Fibroblast of lung (primary cell): ENCODE measurements at places on chromosomes 12 and 14. TPM values are rescaled to one million over a fixed set of nuclear protein-coding genes. Genes with fewer than 3 reads are reported as not detected.

The FOXG1 gene
- total RNA-seq: not detected in 2 replicates

The NANOG gene
- total RNA-seq: not detected in 2 replicates

The LRFN5 gene
- 2.8 and 3.6 TPM in 2 replicates for total RNA-seq

The PRICKLE1 gene
- 4.1 and 9.6 TPM in 2 replicates for total RNA-seq

The IL22 gene
- total RNA-seq: not detected in 2 replicates

The OR4N5 gene
- not detected in 2 replicates for total RNA-seq

The SPATS2 gene
- total RNA-seq: 14.1 and 22.1 TPM in 2 replicates

The GPR135 gene
- 1.8 and 3.0 TPM in 2 replicates for total RNA-seq

The TDRD9 gene
- 0.50 and 1.0 TPM in 2 replicates for total RNA-seq

The CRIP2 gene
- total RNA-seq: 37.5 and 68.5 TPM in 2 replicates

The MGP gene
- 2.0 and 38.0 TPM in 2 replicates for total RNA-seq

The CACNA1C gene
- total RNA-seq: 7.4 and 11.4 TPM in 2 replicates

The ASIC1 gene
- 1.7 and 1.8 TPM in 2 replicates for total RNA-seq

The CHGA gene
- total RNA-seq: not detected in 2 replicates

The E2F7 gene
- 4.6 and 9.7 TPM in 2 replicates for total RNA-seq

The TAC3 gene
- 0.17 TPM in 1 of 2 replicates, not detected in the other for total RNA-seq

The DNAH10 gene
- 0.26 and 0.33 TPM in 2 replicates for total RNA-seq

The SYT1 gene
- 0.51 and 2.1 TPM in 2 replicates for total RNA-seq

The PTPRQ gene
- total RNA-seq: 0.77 and 1.3 TPM in 2 replicates
